ENCODE measurements at places on chromosomes 11 and 22.
A peak's percentile ranks its signal among the peaks of the same experiment; 100 is the strongest.

GRCh38 chr11:112404112-112404511 lies 143.5 kb upstream of the PLET1 start:
- no peak for DNase-seq

GRCh38 chr11:122656631-122657101 lies 1.1 kb downstream of the UBASH3B start:
- DNase-seq, result peak; percentile 27

DNA sequence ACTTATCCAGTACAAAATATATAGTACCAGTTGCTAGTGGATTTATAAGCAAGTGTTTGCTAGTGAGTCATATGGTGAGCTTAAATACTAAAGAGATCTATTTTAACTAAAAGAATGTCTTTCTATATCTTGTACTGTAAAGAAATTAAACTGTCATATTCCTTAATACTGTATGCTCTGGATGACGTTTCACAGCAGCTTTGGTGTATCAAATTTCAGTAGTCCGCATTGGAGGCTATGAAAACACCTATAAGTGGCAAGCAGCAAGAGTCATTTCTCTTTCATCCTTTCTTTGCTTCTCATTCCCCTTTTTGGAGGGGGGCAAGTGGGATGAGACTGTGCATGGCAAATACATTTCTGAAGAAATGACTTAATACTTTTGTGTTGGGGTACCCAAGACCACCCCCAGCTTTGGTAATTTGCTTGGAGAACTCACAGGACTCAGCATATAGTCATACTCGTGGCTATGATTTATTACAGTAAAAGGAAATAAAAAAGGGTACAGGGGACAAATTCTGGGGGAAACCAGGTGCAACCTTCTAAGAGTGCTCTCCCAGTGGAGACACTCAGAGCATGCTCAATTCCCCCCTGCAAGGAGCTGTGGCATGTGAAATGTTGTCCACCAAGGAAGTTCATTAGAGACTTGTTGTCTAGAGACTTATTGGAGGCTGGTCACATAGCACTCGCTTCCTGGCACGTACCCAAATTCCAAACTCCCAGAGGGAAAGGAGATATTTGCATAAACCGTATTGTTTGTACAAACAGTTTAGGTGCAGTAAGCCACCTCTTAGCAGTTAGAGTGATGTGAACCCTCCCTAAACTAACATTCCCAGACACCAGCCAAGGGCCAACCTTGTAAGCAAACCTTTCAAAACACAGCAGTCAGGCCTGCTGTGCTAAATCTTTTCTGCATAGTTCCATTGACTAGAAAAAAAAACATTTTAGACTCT lies 210.8 kb downstream of the PGR start:
- peak; percentile 12 for DNase-seq

DNA sequence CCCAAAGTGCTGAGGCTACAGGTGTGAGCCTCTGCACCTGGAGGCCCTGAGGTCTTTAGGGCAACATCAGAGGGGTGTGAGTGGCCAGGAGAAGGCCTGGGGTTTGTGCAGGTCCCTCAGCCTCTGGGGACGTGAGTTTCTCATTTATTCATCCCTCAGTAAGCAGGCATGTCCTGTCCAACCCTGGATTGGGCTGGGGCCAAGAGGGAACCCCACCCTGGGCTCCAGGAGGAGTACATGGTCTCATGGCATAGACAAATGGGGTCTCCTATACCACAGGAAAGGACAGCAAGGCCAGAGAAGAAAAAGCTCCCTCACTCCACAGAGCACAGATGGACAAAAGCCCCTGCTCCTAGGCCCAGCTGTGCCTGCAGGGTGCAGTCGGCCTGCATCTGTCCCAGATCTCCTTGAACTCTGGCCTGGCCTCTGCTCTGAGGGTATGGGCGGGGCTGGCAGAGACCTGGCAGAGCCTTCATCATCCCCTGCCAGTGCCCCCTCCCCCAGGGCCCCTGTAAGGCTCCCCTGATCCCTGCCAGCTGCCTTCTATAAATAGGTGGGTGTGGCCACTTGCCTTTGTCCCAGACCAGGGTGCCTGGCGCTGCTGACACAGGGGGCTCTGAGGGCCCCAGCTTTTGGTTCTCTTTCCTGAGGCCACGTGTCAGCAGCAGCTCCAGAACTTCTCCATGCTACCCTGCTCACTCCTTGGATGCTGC lies 34.6 kb downstream of the A4GALT start:
- DNase-seq, result peak; percentile 34

DNA sequence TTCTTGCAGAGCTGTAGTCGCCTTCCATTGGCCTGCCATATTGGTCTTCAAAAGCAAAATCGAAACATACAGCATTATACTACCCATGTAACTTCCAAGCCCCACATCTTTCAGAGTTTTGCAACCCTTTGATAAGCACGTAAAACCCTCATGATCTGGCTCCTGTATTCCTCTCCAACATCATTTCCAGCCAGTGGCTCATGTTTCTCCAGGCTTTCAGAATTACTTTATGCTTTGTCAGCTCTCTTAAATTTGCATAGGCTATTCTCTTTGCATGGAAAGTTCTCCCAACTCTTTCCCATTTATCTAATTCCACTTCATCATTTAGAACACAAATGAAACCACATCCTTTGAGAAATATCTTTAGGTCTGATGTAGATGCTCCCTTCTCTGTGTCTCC lies 67.8 kb upstream of the DDI1 start:
- no peak for DNase-seq

DNA sequence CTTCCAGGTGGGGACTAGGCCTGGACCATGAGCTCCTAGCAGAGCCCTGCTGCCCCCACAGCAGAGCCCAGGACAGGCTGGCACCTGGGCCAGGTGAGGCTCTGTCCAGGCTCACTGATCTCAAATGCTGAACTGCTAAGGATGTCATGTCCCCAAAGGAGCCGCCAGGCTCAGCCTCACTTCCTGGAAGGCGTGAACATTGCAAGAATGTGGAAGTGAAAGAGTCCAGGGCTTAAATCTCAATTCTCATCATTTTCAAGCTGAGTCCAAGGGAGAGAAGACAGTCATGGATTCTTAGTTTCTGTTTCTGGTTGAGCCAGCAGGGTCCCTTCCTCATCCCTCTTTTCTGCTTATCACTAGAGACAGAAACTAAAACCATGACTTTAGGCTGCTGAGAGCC lies 5.0 kb downstream of the ASCL2 start:
- DNase-seq, result no peak

DNA sequence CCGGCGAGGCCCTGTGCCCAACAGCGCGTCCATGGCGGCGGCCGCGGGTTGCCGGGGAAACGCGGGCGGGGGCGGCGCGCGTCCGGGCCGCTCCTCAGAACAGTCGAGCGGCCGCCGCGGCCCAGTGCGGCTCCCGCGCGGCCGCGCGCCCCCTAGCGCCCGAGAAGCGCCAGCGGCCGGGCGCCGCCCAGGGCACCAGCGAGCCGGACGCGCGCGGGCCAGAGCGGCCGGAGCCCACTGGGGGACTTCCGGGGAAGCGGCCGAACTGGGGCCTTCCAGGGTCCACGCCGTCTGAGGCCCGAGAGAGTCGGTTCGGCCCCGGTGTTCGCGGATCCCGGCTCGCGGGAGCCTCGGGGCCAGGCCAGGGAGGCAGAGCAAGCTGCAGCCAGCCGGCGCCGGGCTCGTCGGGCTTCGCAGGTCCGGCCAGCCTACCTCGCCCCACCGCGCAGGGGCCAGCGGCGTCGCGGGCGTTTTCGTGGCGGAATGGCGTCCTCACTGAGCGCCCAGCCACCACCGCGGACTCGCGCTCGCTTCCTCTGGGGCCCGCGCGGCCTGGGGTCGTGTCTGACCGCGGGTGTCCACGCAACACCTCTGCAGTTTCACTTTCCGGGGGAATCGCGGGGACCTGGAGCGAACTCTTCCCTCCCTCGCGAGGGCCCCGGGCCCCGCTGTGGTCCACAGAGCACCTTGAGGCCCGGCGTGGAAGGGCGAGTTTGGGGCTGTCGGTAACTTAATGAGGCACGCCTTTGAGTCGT lies at the start of gene DENND6B:
TSS of gene DENND6B (minus strand) at position 57 of the 755 bp plus-strand sequence. CDS start at position 33, 24 bp downstream.
- DNase-seq, result peak; percentile 94

DNA sequence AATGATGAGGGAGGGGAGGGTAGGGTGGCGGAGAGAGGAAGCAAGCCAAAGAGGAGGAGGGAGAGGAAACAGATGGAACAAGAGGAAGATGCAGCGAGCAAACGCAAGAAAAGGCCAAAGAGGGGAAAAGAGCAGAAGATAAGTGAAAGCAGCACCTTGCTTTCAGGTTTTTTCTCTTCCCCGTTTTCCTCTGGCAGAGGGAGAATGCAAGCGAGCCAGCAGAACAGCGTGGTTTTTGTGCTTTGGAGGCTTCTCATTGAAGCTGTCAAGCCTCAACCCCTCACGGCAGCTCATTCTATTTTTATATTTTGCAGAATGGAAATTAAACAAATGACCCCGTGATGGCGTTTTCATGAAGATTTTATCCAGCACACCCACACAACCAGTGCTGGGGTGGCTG lies 67.1 kb upstream of the GRAMD1B start:
- DNase-seq, result no peak

- no peak for DNase-seq
Measured at GRCh38 chr11:74682731-74683278, 48.4 kb downstream of the CHRDL2 start.

DNA sequence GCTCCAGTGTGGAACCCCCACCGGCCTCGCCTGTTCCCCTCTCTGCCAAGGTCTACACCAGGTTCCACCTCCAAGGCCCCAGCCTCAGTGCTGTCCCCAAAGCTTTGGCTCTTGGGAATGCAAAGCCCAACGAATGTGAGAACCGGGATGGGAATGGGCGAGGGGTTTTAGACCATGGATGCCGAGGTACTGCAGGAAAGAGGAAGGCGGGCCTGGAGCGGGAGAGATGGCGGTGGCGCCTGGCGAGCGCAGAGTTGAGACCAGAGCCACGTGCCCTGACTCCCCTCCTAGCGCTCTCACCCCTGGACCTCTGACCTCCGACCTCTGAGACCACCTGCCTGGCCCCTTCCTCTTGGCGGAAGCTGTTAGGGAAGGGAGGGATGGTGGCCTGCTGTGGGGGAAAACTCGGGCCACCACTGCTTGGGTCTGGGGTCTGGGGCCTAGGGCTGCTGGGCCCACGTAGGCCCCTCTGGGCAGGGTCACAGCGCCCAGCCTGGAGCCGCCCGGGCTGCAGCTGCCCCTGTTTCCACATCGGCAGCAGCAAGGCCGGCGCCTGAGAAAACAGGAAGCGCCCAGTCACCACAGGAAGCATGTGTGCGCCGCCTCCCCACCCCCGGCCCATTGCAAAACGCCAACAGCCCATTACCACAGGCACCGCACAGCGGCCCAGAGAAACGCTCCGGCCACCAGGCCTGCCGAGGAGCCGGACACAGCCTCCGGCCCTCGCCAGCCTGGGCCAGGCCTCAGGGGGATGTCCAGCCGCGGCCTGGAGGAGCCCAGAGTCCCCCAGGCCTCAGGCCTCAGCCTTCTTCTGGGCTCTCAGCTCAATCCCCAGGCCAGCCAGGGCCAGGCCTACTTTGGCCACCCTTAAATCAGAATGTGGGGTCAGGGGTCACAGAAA lies 13.8 kb upstream of the SLC39A13 start:
- no peak for DNase-seq

DNA sequence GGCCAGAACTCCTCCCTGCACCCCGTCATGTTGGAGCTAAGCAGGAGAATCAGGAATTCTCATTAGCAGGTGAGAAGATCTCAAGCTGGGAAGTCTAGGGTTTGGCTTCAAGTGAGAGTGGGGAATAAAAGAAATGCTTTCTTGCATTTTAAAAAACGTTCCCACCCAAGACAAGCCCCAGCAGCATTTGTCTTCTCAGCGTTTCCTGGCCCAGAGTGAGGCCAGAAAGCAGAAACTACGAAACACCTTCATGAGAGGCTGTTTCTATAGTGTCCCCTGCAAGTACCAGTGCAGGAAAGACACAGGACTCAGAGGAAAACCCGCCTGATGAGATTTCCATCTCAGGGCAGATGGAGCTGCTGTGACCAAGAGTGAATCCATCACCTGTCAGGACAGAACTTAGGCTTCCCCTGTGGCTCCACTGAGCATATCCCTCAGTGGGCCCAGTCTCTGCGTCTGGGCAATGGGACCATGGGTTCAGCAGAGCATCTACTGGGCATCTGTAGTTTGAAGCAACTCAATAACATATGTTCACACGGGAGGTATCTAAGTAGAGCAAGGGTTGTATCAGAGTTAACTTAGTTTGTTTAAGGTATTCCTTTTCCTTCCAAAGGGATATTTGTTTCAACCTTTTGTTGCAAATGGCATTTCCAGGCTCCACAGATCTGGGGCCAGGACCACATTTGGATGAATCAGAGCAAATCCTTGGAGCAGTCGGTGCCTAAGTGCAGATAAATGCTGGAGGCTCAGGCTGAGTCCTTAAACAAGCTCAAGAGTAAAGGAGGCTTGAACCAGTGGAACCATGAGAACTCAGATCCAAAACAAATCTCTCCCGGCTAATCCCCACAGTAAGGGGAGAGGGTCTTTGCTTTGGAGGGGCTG lies 548.3 kb downstream of the MIAT start:
- DNase-seq, result no peak

DNA sequence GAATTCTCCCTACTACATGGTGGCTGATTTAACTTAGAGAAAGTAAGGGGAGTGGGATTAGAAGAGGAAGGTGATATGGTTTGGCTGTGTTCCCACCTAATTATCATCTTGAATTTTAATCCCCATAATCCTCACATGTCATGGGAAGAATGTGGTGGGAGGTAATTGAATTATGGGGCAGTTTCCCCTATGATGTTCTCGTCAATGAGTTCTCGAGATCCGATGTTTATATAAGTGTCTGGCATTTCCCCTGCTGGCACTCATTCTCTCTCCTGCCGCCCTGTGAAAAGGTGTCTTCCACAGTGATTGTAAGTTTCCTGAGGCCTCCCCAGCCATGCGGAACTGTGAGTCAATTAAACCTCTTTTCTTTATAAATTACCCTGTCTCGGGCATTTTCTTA lies 169.3 kb downstream of the CASP12 start:
- no peak for DNase-seq

DNA sequence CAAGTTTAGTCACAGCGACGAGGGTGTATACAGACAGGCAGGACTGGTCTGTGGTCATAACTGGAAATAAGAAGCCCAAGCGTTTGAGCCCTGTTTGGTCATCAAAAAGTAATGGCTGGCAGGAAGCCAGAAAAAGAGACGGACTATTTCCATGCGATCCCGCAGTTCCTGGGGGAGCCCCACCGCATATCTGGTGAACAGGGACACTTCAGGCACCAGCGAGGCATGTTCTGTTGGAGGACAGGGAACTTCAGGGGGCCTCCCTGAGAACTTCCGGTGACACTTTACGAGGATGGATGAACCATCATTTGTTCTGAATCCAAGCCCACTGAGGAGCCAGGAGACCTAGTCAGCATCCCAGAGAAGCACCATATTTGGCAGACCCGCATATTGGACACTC lies 29.7 kb upstream of the TRIM29 start:
- no peak for DNase-seq

- no peak for DNase-seq
Measured at GRCh38 chr11:94635072-94635471, 67.9 kb downstream of the PIWIL4 start.

DNA sequence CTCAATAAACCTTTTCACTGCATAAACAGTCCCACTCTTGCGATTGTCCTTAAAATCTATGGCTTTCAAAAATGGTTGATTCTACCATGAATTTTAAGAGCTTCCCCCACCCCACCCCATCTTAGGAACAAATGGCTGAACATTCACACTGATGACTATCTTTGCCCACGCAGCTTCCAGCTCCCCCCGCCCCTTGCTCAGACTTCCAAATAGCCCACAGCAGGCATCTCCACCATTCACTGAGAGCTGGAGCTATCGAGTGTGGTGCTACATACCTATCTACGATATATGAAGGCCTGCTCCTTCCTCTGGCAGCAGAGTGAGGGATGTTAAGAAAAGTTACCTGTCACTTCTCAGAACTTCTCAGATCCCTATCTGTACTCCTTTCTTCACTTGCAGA lies 26.7 kb downstream of the EIF3F start:
- DNase-seq, result no peak
